ELF-1 (cell line): ENCODE measurements at places on chromosomes 4 and X.
A peak's percentile ranks its signal among the peaks of the same experiment; 100 is the strongest.

DNA sequence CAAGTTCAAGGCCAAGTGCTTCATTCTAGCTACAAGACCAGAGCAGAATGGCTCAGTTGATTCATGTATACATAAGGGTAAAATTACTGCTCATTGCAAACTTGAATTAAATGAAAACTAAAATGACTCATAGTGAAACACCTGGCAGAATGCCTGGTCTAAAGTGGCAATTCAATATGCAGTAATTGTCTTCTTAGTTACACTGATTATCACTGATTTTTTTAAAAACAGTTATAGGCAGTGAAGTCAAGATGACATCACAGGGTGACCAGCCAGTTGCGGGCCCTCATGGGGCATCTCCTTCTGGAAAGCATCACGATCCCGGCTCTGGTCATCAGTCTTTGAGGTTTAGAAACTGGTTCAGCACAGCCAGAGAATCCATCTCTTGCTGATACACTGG lies 154.2 kb downstream of the RAB28 start:
- no peak for DNase-seq

DNA sequence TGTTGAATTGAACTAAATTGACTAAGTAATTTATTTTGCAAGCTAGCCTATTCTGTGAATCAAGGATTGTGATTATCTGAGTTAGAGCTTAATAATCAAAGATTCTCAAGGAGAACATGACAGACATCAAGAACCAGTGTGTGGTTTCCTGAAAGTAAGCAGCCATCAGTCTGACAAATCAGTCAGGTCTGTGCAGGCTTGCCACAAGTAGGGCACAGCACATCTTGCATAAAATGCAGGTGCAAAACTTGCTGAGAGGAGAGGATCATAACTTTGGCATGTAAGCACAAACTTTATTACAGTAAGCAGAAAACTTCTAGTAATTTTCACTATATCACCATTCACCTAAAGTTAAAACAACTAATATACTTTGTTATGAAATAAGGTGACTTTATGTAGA lies 22.5 kb downstream of the FAM241A start:
- DNase-seq = no peak

- DNase-seq = no peak
Measured at GRCh38 chrX:1912193-1912592, 297.3 kb downstream of the ASMT start.

- DNase-seq = no peak
Measured at GRCh38 chr4:189084671-189085070, 856.0 kb upstream of the FRG1 start.

GRCh38 chr4:88219099-88219498 lies 60.7 kb upstream of the ABCG2 start:
- DNase-seq = no peak

GRCh38 chrX:130402208-130402684 lies 459 bp downstream of the RBMX2 start:
- DNase-seq = no peak

GRCh38 chr4:74394476-74395136 lies 29.7 kb downstream of the EREG start:
- DNase-seq = no peak

- no peak for DNase-seq
Measured at GRCh38 chr4:156975686-156976085, 4.1 kb upstream of the PDGFC start.

GRCh38 chr4:37540486-37540885 lies 145.7 kb downstream of the RELL1 start:
- DNase-seq = no peak

DNA sequence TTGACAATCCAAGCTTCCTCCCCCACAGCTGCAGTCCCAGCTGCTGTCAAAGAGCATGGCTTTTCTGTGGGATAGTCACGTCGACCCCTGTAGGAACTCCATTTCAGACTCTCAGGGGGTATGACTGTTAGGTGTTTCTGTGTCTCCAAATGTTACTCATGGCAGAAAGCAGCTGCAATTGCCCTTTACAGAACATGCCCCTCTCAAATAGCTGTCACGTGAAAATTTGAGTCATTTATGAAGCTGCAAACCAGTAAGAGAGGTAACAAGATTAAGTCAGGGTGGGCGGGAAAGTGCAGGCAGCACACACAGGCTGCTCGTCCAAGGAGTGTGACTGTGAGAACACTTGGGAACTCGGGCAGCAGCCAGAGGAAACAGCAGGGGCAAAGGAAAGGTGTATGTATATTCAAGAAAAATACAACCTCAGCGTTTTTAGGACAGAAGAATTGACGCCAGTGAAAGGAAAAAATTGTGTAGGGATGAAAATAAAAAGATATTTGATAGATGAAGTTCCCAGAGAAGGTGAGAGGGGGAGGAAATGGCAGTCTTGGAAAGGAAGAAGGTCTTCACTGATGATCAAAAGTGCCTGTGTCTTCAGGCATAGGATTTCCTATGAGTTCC lies 66.5 kb upstream of the TMEM184C start:
- DNase-seq = no peak

- peak; percentile 98 for DNase-seq
Measured at GRCh38 chr4:138910914-138911336, 104.7 kb upstream of the NOCT start.

GRCh38 chr4:41258783-41259182 lies 2.1 kb downstream of the UCHL1 start:
- peak; percentile 64 for DNase-seq

- no peak for DNase-seq
Measured at GRCh38 chr4:1567808-1568581, 116.1 kb downstream of the FAM53A start.

DNA sequence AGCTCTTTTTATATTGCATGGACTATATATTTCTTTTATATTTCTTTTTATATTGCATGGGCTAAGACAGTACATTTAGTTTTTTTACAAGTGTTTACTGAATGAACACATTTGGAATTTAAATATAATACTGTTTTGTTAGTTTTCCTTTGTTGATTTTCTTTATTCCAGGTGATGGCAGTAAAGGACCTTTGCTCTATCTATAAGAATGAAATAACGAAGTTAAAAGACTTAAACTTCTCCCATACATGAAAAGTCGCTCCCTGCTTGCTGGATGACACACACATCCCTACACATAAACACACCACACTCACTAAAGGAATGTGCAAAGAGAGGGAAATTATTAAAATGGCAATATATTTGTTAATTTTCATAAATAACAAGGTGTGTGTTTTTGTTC lies 102.5 kb upstream of the ANXA10 start:
- DNase-seq = no peak

DNA sequence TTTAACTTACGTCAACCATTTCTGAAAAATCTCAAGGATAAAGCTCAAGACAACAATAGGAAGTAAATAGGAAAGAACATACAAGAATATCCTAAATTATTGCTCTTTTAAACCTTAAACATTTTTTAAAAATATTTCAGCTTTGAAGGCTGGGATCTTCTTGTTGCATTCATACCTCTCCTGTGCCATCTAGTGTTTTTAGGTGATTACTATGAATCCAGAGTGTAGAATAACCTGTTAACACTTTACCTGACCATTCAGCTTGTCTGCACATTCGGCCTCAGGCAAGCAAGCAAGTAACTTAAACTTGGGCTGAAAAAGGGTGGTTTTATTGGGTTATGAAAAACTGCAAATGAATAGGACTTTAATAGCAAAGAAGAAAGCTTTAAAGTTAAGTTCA lies 507.8 kb upstream of the INTU start:
- no peak for DNase-seq

- DNase-seq = no peak
Measured at GRCh38 chr4:38681281-38681991, 17.4 kb downstream of the KLF3 start.

DNA sequence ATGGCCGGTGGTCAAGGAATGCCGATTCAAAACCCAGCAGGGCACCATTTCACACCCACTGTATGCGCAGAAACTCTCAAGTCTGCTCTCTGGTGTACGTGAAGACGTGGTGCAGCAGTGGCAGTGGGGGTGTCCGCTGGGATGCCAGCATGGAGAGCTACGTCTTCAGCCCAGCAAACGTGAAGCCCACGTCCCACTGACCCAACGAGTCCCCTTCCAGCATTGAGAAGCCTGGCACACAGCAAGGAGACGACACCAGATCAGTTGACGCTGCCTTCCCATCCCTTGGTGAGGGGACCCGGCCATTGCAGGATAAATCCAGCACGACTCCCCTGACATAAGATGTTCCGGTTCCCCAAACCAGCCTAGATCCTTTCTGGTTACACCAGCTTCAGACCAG lies 2.2 kb upstream of the PLXNB3 start:
- DNase-seq = no peak

- DNase-seq = no peak
Measured at GRCh38 chrX:22889819-22890218, 109.9 kb upstream of the DDX53 start.

DNA sequence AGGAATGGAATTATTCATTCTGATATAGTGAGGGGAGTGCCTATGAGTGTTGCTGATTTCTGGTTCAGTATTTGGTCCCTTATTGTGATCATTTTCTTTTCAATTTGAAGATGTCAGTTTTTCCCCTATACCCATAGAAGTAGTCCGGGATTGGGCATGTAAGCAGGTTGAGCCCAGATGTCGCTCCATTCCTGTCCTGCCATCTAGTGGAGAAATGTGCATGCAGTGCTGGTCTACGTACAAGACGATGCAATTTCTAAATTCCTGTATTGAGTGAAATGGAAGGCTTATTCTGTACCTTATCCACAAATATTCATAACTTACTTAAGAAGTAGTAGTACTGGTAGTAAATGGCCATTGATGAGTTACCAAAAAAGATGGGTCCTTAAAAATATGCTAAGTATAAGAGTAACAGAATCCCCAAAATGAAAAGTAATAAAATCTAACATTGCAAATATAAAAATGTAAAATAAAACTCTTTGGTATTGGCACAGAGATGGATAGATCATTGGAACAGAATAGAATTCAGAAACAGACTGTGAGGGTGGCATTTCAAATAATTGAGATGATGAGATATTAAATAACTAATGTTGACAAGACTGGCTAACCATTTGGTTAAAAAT lies 60.9 kb downstream of the UGT8 start:
- peak; percentile 49 for DNase-seq

DNA sequence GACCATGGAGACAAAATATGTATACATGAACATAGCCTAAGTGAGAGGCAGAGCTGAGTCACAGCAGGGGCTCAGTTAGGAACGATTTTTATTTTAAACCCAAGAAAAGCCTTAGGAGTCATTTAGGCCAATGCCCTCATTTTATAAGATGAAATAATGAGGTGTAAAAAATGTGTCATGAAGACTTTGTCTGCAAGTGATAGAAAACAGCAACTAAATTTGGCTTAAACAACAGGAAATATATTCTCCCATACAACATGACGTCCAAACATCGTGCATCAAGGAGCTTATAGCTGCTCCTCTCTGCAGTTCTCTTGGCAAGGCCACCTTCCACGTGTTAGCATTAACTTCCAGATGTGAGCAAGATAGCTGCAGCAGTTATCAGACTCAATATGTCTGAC lies 16.8 kb downstream of the SCFD2 start:
- no peak for DNase-seq

DNA sequence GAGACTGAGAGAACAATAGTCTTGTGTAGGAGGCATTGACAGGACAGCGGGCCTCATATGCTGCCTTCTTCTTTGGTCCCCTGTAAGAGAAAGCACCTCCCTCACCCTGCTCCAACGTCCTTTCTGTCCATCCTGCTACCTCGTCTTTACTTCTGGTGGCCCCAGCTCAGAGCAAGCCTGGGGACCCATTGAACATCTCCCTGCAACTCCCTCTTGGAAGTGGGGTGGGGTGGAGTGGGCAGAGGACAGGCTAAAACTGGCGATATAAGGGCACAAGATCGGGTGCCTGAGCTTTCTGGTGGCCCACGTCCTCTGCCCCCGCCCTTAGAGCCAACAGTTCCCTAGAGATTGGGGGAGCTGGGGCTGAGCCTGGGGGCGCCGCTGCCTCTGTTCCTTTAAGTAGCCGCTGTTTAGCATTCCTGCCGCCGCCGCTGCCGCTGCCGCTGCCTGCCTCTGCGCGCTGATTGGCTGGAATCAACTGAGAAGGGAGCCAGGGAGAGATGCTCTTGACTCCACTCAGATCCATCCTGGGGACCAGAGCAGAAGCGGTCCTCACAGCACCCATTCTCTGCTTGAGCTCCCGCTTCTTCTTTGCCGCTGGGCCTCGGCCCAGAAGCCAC lies at the start of gene DLG3:
Gene DLG3 (plus strand): TSS at position 510 of the 620 bp plus-strand sequence. CDS start 367 bp downstream, outside the sequence.
- DNase-seq = peak; percentile 78

- DNase-seq = no peak
Measured at GRCh38 chr4:24265989-24266388, 318.4 kb downstream of the DHX15 start.

GRCh38 chr4:91087743-91088142 lies 960.5 kb downstream of the CCSER1 start:
- no peak for DNase-seq

DNA sequence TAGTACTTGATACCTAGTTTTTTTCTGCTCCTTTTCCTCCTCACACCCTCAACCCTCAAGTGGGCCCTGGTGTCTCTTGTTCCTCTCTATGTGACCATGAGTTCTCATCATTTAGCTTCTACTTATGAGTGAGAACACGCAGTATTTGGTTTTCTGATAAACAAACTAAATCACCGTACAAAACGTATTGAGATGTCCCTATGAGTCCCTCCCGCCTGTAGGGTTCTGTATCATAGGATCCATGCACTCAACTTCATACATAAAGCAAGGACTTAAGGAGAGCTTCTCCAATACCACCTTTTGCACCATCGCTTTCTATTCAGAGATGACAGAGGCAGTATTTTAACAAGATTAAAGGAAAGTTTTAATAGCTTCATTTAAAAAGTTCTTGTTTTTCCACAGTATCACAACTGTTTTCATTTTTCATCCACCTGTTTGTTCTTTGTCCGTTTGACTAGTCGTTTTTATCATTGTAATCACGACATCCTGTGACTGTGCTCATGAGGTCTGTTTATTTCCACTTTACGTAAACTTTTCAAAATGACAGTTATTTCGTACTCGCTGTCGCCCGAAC lies 457 bp upstream of the RAB9A start:
- no peak for DNase-seq

DNA sequence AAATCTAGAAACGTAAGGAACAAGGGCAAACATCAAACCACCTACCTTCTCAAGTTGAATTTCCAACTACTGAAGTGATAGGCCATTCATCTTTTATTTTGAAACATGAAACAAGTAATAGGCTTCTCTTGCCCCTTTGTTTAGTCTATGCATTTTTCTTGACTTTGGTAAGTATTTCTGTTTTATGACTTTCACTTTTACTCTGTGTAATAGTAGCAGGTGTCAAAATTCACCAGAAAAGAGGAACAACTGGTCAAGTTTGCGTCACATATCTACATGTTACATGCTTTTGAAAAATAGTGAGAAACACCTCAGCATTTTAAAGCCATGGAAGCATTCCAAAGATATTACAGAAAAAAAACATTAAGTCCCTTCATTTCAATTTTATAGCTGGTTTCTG lies 157.1 kb upstream of the FTHL17 start:
- no peak for DNase-seq
